ENCODE measurements at places on chromosomes 3 and 15.

DNA sequence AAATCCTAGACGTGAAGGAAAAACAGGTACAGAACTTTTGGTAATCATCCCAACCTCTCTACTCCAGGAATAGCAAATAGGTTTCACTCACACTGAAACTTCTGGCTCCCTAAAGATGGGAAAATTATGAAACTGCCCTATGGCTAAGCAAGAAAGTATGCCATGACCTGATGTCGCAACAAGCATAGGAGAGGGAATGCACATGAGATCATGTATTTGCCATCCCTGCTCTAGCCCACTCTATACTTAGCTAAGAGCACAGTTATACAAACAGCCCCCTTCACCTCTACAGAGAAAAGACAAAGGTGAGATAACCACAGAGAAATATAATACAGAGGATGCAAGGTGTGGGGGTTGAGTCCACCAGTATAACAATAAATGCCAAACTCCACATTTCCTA is 102.7 kb downstream of the TBC1D5 start:
- DNase-seq = no peak

DNA sequence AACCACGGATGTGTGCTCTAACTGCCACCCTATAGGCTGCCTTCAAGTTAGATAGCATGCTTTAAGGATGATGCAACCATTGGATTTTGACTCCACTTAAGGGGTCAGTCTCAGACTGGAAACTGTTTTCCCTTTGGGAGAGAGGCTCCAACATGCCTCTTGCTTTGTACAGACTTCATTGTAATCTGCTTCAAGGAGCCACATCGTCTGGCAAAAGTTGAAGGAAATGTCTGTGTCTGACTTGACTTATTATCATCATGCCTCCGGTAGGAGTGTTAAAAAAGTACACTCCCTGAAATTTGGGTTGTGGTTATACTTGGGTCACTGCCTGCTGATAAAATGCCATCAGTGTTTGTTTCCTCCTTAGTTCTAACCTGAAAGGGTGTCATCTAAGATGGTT is 245.4 kb upstream of the CDIN1 start:
- DNase-seq = no peak

- no peak for DNase-seq
These were observed 45.0 kb downstream of the BLM start for GRCh38 chr15:90762109-90762508.

- no peak for DNase-seq
These were observed 33.4 kb downstream of the OXSM start for GRCh38 chr3:25823314-25823713.

DNA sequence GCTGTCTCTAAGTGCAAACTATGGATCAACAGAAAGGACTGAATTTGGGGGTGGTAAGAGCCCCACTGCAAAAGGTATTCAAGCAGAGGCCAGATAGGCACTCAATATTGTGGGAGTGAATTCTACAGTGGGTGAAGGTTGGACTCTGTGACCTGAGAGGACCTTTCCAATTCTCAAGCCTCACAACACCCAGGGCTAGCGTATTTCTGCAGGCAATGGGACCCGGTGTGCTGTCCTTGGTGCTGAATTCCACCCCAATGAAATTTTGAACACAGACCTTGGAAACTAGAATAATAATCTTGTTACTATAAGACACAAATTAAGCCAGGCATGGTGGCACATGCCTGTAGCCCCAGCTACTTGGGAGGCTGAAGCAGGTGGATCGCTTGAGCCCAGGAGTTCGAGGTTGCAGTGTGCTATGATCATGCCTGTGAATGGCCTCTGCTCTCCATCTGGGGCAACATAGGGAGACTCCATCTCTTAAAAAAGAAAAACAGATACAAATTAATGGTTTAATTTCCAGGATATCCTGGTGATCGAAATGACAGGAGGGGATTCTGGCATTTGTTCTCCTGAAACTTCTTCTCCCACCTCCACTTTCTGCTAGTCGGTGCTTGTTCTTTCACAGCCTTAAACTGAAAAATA is 135.4 kb downstream of the RAB11A start:
- DNase-seq = no peak

- peak; percentile 86 for DNase-seq
These were observed at the start of gene PCCB for GRCh38 chr3:136250059-136250902. Gene PCCB, plus strand, starts transcription at chr3:136250340. Its CDS starts 36 bp downstream, at chr3:136250376.

DNA sequence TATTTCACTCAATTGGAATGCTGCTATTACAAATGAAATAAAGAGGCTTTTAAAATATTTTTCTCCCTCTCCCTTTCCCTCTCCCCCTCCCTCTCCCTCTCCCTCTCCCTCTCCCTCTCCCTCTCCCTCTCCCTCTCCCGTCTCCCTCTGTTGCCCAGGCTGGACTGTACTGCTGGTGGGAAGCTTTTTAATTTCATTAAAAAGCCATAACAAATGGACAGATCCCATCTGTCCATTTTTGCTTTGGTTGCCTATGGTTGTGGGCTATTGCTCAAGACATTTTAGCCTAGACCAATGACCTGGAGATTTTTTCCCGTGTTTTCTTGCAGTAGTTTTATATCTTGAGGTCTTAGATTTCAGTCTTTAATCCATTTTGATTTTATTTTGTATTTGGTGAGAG is 107.2 kb upstream of the LRRC3B start:
- DNase-seq = no peak

GRCh38 chr3:123459862-123460261 is 11.0 kb upstream of the ADCY5 start:
- DNase-seq = no peak

GRCh38 chr3:59367150-59367549 is 317.3 kb upstream of the CFAP20DC start:
- DNase-seq = no peak

- DNase-seq = no peak
These were observed 33.6 kb downstream of the USF3 start for GRCh38 chr3:113662824-113663223.

- no peak for DNase-seq
These were observed 36.5 kb upstream of the ARNT2 start for GRCh38 chr15:80367661-80368060.

DNA sequence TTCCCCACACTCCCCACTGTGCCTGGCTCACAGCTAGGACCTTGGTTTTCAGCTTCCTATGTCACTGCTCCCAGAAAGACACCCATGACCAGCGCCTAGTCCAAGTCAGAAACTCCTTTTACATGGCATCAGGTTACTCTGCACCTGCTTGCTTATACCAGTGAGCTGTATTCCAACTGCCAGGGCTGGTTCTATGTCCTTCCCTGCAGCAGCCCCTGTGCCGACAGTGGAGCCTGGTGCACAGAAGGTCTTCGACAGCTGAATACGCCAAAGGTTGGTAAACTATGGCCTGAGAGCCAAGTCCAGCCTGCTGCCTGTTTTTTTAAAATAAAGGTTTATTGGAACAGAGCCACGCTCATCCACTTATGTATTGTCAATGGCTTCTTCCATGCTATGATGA is 102.5 kb downstream of the IQSEC1 start:
- DNase-seq = no peak

GRCh38 chr3:39220407-39221140 is 28.2 kb upstream of the XIRP1 start:
- no peak for DNase-seq

DNA sequence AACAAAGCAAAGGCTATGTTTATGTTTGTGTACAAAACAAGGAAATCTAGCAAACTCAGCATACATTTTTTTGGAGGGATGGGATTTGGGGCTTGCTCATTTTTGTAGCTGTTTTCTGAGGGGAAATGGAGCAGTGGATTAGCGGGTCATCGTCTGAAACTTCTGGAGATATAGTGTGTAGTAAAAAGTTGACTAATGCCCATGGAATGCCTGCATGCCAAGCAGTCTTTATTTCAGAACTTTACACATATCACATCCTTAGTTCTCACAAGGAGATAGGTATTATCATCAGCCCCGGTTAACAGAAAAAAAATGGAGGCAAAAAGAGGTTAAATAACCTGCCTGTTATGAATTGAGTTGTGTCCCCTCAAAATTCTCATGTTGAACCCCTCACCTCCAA is 47.1 kb downstream of the ATP13A4 start:
- no peak for DNase-seq

DNA sequence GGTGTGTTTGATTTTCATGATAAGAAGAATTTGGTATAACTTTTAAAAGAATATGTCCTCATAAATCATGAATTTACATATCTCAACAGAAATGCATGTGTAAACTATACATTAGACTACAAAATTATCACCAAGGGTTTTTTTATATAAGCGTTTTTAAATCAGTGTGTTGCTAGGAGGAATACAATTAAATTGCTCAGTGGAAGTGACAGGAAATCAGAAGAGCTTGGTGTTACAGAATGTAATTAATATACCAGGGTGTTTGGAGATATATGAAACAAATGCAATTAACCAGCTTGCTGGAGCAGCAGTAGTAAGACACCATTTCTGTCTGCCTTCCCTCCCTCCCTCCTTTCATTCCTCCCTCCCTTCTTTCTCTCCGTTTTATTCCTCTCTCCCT is 2.4 kb downstream of the ROBO2 start:
- DNase-seq = no peak

DNA sequence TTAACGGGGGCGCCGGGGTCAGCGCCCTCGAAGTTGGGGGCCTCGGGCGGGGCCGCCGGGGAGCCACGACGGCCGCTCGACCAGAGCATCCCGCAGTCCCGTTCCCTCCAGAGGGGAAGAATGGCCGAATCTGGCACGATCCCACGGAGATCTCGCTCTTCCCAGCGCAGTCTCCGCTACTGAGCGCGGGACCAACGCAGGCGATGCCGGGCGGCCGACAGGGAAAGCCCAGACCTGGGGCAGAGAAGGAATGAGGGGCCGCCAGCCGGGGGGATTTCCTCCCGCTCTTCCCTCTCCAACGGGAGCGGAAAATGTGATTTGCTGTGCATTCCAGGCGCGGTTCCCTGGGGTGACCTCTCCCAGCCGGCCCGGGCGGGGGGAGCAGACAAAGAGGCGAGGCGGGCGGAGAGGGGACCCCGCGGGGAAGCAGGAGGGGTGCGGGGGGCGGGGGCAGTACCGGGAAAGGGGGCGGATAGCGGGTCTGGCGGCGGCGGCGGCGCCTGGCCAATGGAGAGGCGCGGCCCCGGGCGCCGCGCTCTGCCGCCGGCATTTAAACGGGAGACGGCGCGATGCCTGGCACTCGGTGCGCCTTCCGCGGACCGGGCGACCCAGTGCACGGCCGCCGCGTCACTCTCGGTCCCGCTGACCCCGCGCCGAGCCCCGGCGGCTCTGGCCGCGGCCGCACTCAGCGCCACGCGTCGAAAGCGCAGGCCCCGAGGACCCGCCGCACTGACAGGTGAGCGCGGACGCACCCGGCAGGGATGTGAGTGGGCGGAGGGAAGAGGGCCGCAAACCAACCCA is at the start of gene GREM1:
Gene GREM1 (plus strand): TSS at position 579 of the 801 bp plus-strand sequence. CDS start 12,687 bp downstream, outside the sequence.
- no peak for DNase-seq

DNA sequence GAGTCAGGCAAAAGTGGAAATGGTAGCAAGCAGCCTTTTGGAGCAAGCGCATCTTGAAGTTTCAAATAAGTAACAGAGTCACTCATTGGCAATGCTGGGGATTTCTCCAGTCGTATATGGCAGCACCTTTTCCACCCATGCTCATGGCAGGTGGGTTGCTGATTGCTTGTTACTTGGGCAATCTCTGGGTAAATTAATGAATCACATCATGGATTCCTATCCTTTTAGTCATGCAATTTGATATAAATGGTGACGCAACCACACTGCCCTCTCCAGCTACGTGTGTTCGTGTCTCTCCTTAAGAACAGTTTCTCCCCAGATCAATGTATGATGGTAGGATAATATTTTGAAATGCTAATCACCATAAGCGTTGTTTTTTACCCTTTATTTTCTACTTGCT is 339.9 kb upstream of the KCNH8 start:
- no peak for DNase-seq

GRCh38 chr15:75007216-75007615 is 11.9 kb downstream of the SCAMP5 start:
- DNase-seq = no peak

DNA sequence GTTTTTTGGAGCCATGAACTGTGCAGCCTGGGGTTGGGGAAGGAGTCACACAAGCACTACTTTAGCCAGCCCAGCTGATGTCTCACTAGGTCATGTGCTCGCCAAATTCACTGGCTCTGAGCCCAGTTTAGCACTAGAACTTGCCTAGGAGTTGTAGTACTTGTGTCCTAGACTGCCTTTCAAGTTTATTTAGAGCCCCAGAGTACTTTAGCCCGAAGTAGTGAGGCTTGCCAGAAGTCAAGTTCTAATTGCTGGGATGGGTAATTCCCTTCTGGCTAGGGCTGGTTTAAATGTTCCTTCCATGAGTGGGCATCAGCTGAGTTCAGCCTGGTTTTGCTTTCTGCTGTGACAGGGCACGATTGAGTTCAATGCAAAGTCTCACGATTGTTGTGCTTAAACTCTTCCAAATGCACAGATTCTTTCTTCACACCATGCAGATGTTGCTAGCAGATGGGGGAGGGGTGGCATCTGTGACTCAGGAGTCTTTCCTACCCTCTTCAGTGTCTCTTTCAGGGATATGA is 228.2 kb upstream of the ZPLD1 start:
- no peak for DNase-seq

DNA sequence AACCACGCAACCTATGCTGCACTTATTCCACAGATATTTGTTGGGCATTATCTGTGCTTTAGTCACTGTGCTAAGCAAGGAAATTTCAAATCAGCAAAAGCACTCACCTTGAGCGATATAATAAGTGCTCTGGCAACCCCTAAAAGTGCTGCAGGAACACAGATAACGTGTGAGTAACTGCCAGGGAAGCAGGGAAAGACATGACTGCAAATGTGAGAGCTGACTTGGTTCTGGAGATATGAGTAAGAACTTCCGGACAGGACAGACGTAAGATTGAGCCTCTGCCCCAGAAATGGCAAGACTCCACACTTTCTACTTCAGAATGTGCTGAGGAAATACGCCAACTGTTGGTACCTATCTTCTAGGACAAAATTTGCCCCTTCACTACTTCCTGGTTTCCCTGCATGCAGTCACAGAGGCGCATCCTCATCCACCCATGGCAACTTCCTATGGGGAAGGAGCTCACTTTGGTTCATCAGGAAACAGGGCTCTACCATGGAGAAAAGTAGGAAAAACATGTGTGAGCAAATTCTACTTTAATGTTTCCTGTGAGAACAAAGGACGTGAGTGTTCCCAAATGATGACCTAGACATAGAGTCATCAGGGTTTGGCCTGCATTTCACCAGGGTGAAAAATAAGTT is 41.7 kb downstream of the AQP9 start:
- no peak for DNase-seq

GRCh38 chr15:74857671-74858368 is 14.9 kb upstream of the ULK3 start:
- DNase-seq = no peak
